NCI-H510A treated with DMSO at 0.1 percent for 48 hours (cell line): ENCODE measurements at places on chromosomes 3 and 15.

DNA sequence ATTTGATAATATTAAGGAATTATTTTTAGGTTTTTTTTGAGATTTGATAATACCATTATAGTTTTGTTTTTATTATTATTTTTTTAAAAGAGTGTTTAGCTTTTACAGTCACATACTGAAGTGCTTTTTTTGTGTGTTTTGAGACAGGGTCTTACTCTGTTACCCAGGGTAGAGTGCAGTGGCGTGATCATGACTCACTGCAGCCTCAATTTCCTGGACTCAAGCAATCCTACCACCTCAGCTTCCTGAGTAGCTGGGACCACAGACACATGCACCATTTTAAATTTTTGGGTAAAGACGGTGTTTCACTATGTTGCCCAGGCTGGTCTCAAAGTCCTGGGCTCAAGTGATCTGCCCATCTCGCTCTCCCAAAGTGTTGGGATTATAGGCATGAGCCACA lies 73.0 kb downstream of the SUMF1 start:
- no peak for DNase-seq

- no peak for DNase-seq
Measured at GRCh38 chr15:42035435-42035761, 14.6 kb upstream of the PLA2G4E start.

DNA sequence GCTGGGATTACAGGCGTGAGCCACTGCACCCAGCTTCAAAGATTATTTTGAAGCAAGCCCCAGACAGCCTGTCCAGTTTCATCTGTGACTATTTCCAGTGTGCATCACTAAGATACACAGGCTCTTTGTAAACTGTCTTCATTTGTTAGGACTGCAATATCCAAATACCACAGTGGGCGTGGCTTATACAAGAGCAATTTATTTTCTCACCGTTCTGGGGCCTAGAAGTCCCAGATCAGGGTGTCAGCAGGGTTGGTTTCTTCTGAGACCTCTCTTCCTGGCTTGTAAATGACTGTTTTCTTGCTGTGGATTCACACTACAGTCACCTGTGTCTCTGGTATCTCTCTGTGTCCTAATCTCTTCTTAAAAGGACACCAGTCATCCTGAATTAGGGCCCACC lies 59.7 kb downstream of the RLBP1 start:
- no peak for DNase-seq

DNA sequence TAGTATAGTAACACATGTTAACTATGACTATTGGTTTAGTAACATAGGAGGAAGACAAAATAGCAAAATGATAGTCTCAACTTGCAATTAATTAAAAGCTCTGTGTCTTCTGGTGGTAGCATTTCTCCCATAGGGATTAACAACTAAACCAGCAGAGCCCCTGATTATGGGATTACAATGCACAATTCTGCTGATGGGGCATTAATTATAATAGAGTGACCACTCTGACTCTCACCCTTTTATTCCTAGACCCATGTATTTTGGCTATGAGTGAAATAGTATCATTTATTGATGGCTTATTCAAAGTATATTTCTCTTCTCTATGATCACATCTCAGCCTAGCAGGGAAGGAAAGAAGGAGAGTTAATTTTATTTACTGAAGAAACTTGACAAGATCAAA lies 17.5 kb upstream of the GOLGA8B start:
- DNase-seq, result no peak

GRCh38 chr3:42877881-42878280 lies 2.2 kb upstream of the CYP8B1 start:
- DNase-seq, result no peak

DNA sequence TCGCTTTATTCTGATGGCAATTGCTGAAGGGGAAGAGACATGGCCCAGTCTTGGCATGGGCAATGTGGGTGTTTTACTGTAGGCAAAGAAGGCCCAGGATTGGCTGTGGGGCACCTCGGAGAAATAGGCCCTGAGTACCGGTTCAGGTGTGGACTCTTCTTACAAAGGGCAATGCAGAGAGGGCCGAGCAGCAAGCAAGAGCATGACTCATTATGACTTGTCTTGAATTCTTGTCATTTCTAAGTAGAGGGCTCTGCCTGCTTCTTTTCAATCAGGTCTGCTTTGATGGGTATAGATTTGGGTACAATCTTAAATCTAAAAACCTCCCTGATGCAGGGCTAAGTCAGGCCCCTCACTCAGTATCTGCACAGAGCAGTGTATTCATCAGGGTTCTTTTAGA lies 14.8 kb upstream of the BUB1B start:
- no peak for DNase-seq

- no peak for DNase-seq
Measured at GRCh38 chr3:164478323-164478722, 600.0 kb downstream of the SI start.

DNA sequence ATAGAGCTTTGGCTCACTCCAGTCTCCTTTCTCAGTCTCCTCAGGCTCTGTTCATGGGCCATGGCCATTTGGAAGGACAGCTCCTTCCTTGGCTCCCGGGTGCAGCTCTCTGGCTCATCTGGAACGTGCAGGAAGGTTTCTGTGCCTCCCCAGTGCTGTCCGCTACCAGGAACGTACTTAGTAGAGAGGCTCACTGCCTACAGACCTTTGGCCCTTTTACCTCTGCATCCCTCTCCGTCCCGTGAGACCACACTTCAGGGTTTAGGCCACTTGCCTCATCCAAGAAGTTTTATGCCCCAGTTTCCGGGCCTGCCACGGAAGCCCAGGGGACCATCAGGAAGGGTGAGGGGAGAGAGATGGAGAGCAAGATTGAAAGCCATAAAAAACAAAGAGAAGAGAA lies 20.9 kb downstream of the GRK7 start:
- no peak for DNase-seq

DNA sequence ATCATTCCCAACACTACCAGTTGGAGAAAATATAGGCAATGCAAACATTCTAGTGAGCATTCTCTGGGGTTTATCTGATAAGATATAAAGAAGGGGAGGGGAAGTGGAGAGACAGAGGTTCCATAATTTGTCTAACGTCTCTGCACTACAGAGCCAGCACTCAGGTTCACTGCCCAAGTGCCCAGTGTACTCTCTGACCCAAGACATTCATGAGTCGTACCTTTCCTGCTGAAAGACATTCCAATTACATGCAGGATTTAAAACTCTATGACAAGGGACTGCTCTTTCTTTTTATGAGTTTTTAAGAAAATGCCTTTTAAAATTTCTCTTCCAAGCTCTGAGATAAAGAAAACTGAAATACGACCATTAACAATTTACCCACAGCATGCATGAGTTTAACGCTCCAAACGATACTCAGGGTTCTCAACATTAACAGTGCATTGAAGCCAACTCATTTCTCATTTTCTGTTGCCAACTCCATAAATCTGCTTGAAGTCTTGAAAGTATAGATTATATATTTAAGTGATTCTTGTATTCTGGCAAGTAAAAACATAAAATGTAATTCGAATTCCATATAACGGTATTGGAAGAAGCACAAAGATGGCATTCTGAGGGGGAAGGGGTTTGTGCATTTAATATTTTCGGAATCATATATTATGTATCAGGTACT lies 193.4 kb downstream of the SUCLG2 start:
- DNase-seq, result no peak

DNA sequence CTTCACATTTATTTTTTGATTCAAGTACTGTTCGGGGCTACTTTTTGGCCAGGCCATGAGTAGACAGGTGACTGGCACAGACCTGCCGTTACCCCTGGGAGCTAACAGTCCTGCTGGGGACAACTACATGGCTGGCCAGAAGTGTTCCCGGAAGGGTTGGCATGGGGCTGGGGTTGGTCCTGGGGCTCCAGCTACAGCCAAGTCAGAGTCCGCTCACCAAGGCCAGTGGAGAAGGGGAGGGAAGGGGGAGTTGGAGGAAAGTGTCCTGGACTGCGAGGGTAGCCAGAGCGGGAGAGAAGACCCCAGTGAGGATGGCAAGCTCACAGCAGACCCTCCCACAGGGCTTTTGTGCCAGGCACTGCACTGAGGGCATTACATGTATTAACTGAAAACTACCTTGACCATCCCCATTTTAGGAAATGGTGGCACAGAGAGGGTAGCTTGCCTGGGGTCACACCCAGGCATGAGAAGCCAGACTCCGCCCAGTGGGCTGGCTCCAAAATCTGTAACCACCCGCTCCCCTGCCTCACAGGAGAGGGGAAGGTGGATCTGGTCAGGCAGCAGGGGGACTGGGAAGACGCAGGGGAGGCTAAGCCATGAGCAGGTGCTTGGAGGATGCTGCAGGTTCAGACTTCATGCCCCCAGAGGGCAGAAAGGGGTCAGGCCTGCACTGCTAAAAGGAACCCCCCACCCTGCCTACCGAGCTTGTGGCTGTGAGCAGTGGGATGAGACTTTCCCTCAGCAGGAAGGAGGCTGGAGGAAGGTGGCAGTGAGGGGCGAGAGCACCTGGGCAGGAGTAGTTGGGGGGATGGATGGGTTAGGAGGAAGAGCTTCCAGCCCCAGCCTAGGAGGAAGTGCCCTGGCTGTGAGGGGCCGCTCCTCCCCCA lies 38.3 kb upstream of the ESYT3 start:
- DNase-seq, result no peak

- no peak for DNase-seq
Measured at GRCh38 chr15:101541501-101542292, 52.2 kb upstream of the PCSK6 start.

- DNase-seq, result peak; percentile 51
Measured at GRCh38 chr3:146577662-146578061, 27.5 kb downstream of the PLSCR5 start.

- peak; percentile 41 for DNase-seq
Measured at GRCh38 chr3:50154840-50155490, at the start of gene SEMA3F. Gene SEMA3F (plus strand): TSS chr3:50155324. CDS start chr3:50159623, 4,299 bp downstream.

DNA sequence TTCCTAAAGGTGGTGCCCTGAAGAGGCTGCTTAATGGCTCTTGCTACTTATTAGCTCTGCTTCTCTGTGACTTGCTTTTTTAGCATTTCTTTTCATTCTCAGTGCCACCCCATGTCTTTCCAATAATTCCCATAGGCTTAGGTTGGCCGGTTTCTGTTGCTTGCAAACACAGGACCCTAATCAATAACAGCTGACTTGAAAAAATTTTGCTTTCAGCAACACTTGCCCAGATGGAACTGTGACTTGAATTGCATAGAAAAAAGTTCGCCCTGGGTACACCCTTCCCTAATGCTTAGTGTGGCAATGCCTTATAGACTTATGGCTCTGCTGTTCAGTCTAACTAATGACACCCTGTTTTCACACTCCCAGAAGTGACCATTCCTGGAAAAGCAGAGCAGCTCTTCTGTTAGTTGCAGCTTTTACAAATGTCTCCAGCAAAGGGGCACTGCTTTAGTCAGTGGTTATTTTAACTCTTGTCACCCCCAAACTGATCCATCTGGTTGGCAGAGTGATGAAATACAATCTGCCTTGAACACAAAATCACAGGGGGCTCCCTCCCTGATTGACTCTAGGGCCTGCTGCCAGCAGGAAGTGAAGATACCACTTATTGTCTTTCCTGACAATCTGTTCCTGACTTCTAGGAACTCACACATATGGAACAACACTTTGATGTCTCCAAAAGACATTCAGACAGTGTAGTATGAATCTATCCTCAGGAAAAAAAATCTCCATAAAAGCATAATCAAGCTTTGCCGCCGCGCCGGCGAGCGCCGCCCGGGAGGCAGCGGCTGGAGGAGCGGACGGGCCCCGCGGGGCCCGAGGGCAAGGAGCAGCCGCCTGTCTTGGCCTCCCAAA lies 9.7 kb upstream of the SLMAP start:
- DNase-seq, result no peak

DNA sequence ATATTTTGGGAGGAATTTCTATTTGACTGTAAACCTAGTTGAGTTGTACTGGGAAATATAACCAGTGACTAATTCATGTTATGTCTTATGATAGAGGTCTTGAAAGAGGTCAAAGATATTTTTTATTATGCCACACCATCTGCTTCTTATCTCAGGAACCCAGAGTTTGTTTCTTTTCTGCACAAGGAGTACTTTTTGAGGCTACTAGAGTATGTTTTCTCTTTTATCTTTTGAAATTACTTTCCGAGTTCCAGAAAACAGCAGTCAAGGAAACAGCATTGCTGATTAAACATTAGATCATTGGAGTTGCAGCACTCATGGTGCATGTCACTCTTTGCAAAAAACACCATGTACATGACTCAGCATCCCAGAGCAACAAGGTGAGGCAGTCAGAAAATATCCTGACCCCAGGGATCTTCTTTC lies 645.8 kb upstream of the NR2F2 start:
- no peak for DNase-seq

DNA sequence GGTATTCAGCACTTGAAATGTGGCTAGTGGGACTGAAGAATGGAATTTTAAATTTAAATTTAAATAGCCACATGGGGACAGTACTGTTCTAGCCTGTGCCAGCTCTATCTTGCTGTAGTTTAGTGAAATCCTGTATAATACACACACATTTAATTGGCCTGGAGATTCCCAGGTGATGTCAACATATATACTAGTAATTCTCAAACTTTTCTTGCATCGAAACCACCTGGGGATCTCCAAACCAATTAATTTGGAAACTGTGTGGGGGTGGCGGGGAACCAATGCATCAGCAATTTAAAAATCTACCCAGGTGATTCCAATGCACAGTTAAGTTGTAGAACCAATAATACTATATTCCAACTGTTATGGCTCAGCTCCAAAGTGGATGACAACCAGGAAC lies 228.9 kb upstream of the MRPL3 start:
- DNase-seq, result no peak

DNA sequence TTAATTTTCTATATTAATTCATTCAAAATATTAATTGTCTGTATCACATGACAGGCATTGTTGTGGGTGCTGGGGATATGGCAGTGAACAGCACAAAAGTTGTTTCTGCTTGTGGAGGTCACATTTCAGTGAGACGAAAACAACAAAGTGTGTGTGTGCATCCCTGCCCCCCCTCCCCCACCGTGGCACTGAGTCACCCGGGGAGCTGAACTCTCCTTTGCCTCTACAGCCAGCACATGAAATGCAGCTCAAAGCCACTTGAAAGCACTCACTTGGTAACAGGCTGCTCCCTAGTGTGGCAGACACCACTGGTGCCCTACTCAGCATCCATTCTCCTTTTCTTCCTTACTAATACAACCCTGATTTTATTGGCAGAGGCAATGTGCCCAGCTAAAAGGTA lies 16.9 kb upstream of the SCAMP5 start:
- no peak for DNase-seq

DNA sequence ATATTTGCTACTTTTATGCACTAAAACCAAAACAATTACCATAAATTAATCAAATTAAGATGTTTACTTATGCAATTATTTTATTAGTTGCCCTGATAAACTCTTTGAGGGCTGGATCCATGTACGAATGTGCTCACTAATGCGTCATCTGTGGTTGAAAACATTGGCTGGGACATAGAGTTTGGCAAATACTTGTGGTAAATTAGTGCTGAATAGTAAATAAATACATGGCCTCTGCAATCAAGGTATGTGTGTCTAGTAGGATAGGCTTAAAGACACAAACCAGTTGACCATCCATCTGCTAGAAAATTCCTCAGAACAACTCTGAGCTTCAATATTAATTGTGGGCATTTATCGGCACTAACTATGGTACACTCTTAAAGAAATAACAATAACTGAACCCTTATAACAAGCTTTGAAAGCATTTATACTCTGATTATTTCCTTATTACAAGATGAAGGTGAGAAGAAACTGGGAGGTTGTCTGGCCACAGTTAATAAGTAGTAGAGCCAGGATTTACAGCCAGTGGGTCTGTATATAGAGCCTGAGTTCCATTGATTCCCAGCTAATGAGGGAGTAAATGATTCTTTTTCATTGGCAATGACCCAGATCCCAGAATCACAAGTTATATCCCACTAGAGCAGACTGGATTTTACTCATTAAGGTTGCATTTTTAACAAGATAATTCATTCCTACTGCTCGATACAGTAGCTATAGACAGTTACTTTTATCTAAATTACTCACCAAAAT lies 169.5 kb upstream of the CNTN6 start:
- DNase-seq, result no peak

- DNase-seq, result no peak
Measured at GRCh38 chr3:50658416-50658815, 16.3 kb upstream of the DOCK3 start.
